Glutamatergic neuron (in vitro differentiated cells): ENCODE measurements at places on chromosomes 12 and 14.
A peak's percentile ranks its signal among the peaks of the same experiment; 100 is the strongest.

GRCh38 chr12:125201940-125202339 lies 136.7 kb downstream of the AACS start:
- H3K4me1 ChIP-seq: peaks cover 6% of the 10 kb centered on the region
- H3K36me3 ChIP-seq: peaks cover 19% of the 10 kb centered on the region
- no peak overlapping the region for H3K4me3 ChIP-seq
- no peak overlapping the region for H3K27ac ChIP-seq
- H3K27me3 ChIP-seq: no peaks in the 10 kb centered on the region

GRCh38 chr14:37048666-37049071 lies 123.7 kb downstream of the SLC25A21 start:
- H3K27ac ChIP-seq: no peak overlapping the region
- no peak overlapping the region for H3K4me3 ChIP-seq
- DNase-seq: no peak
- H3K27me3 ChIP-seq: no peaks in the 10 kb centered on the region

DNA sequence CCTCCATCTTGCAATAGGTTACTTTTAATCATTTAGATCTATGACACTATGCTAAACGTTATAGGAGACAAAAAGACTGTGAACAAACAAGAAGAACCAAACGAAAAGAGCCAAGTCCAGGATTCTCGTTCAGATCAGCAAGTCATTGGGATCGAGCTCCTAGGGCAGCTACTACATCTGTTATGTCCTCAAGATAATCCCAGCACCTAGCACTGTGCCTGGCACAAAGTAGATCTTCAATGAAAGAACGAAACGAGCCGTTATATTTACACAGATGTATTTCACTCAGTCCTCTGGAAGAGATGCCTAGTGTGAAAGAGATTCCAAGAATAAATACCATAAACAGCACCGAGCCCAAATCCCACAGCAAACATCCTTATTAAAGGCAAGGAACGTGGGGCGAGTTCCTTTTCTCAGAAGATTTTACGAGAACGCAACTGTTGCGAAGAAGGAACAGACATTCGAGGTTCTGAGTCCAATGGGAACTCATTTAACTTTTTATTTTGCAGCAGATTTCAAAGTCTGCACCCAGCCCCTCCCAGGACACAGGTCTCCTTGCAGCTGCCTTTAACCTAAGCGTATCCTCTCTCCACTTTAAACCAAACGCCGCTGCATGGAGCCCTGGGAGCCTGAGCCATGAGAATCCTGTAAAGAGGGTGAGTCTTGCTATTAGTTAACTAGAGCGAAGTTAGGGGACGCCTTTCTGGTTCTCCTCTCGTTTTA lies 544 bp upstream of the TDP1 start:
- no peaks in the 10 kb centered on the region for H3K36me3 ChIP-seq
- peak overlapping the region; percentile 91 for H3K27ac ChIP-seq
- peaks cover 7% of the 10 kb centered on the region for H3K27me3 ChIP-seq
- no peak for DNase-seq
- H3K4me3 ChIP-seq: peak overlapping the region; percentile 99

- no peak for DNase-seq
- H3K4me3 ChIP-seq: no peak overlapping the region
- H3K36me3 ChIP-seq: peaks cover 9% of the 10 kb centered on the region
- no peaks in the 10 kb centered on the region for H3K27me3 ChIP-seq
- peaks cover 9% of the 10 kb centered on the region for H3K4me1 ChIP-seq
Measured at GRCh38 chr14:61876362-61877034, 114.3 kb downstream of the SNAPC1 start.
